ENCODE measurements at places on chromosomes 11 and 22.

- no peak for DNase-seq
These were observed 72.1 kb upstream of the YWHAH start for GRCh38 chr22:31872209-31872608.

DNA sequence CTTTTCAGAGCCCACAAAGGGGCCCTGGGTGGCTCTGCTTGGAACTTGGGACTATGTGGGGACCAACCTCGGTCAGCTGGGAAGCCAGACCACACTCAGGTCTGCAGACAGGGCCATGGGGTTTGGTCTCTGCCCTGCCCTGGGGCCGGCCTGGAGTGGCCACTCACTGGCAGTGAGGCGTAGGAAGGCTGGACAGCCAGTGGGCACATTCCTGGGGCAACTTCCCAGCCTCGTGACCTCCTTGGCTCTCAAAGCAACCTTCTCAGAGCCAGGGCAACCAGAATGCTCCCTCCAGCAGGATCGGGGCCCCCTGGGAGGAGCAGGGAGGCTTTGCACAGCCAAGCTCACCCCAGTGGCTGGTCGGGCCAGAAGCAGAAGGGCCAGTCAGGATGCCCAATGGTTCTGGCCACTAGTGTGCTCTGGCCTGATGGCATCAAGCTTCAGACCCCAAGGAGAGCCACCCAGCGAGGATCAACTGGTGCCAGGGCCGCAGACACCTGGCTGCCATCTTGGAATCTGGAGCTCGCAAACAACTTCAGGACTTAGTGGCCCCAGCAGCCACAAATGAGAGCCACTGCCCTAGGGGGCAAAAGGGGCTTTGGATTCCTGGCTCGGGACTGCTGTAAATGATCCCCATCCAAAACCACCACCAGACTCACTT lies 87.1 kb downstream of the MYEOV start:
- no peak for DNase-seq

DNA sequence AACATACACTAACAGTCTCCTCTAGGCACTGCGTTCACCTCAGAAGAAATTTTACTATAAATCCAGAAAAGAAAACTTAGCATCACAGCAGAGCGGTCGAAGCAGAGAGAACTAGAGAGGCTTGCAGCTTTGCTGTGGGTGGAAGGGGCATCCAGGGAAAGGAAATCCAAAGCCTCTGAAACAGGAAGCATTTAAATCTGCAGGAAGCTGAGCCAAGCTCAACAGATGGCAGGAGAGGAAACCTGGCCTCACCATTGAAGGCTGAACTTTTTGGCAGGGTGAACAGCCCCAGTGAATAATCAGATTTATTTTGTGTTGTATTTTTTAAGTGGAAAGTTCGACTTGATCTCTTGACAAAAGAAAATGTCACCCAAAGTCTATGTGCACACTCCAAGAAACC lies 858.1 kb downstream of the OPCML start:
- DNase-seq = peak; percentile 70

DNA sequence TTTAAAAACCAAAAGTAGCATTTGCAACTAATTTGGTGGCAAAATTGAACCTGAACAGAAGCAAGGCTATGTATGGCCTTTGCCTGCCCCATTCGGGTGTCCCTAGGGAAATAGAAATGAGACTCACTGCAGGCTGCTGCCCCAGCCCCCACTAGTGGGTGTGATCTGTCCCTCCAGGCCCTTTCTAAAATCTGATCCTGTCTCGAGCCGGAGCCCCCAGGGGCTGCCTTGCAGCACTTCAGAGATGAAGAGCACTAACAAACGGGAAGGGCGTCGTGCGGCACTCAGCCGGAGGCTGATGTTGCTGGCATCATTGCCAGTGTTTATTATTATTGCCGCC lies 43.2 kb downstream of the CD82 start:
- DNase-seq = no peak

DNA sequence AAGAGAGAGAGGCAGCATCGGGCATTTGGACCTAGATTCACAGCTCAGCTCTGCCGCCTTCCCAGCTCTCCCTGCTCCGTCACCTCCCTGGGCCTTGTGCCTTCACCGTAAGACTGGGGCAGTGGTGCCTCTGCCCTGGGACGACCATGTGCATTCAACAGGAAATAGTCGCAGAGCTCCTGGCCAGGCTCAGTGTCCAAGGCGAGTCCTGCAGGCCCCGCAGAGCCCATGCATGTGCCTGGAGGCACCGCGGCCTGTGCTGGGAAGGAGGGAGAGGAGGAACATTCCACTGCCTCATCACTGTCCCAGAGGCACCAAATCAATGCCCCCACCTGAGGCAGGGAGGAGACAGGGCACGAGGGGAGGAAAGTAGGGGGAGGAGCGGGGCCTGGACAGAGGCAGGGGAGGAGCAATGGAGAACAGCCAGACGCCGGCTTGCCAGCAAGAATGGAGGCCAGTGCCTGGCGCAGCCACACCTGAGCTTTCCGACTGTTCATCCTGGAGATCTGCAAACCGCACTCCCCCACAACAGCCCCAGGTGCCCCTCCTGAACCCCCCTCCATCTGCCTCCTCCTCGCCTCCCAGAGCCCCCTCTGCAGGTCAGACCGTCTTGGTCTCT lies 74.4 kb upstream of the PRR5 start:
- no peak for DNase-seq

DNA sequence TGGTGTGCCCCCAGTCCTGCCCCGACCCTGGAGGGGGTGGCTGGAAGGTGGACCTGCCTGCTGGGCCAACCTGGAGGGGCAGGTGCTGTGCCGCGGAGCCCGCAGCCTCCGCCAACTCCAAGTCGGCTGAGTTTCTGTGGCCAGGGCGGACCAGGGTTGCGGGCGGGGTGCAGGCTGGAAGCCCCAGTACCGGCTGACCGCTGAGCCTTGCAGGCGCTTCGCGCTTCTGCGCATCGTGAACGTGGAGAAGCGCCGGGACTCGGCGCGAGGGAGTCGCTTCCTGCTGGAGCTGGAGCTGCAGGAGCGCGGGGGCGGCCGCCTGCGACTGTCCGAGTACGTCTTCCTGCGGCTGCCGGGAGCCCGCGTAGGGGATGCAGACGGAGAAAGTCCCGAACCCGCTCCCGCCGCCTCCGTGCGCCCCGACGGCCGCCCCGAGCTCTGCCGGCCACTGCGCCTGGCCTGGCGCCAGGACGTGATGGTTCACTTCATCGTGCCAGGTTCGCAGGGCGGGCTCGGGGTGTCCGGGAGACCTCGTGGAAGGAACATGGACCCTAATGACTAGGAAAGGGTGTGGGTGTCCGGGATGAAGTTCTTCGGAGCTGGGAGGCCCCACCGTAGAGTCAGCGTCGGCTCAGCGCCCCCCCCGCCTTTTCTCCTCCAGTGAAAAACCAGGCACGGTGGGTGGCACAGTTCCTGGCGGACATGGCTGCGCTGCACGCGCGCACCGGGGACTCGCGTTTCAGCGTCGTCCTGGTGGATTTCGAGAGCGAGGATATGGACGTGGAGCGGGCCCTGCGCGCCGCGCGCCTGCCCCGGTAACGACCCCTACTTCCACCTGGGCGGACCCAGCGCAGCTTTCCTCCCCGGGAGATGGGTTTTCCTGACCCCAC lies 10.2 kb downstream of the B4GALNT4 start:
- no peak for DNase-seq

DNA sequence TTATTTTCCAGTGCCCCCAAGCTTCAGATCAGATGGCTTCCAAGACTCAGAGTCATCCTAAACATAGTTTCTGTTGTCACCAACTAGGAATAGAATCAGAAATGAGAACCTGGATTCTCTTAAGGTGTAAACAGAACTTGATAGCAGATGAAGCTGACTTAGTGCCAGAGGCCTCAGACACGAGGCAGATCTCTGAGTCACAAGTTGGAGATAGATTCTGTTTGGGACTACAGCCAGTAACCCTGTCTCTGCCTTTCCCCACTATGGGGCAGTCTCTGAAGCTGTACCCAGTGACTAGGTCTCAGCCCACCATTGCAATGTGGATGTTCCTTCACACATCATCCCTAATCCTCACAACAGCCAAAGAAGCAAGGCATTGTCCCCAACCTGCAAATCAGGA lies 25.4 kb downstream of the NEU3 start:
- no peak for DNase-seq

Measured in NCI-H510A (cell line).